CD4-positive, alpha-beta T cell treated with Interleukin-4 for 1 hour (primary cell): ENCODE measurements at places on chromosomes 5 and 9.
A peak's percentile ranks its signal among the peaks of the same experiment; 100 is the strongest.

GRCh38 chr5:40689438-40689837 is 9.7 kb downstream of the PTGER4 start:
- peak; percentile 34 for DNase-seq

- DNase-seq, result no peak
Measured at GRCh38 chr9:18137815-18138214, 336.1 kb upstream of the ADAMTSL1 start.

DNA sequence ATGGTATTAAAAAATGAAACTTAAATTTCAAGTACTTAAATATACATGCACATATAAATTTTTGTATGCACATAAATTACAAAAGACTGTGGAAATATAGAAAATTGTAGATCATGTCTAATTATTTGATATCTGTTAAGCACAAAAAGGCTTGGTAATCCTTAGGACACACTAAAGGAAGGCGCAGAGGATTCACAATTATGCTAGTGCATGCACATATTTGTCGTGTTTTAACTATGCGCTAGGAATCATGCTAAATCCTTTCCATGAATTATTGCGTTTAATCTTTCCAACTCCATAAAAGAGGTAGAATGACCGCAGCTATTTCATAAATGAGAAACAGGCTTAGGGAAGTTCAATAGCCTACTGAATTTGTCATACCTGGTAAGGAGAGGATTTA is 244.1 kb upstream of the ITGA1 start:
- no peak for DNase-seq

DNA sequence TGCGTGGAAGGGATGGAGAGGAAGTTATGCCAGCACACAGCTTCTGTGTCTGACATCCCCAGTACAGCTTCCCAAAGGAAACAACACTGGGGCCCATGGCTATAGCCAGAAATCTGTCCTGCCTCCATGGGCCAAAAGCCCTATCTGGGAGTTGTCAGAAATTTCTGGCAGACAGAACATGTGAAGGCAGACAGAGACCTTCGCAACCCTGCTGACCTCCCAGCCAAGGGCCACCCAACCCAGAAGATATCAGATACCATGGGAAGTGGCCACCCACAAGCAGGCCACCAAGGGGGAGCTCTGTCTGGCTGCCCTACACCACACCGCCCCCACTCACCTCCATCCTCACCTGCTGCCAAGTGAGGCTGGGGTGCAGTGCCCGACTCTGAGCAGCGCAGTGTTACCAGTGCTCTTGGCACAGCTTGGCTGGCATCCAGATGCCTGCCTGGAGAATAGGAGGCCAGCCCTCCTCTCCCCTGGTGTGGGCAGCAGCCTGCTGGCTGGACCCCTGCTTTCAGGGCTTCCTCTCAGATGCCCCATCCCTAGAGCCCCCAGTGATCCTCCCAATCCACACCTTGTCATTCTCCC is 61.6 kb upstream of the NEURL1B start:
- DNase-seq, result no peak

GRCh38 chr5:35160486-35161116 is 69.7 kb downstream of the PRLR start:
- no peak for DNase-seq

GRCh38 chr5:175133185-175133584 is 310.8 kb downstream of the DRD1 start:
- no peak for DNase-seq

GRCh38 chr9:32589083-32589723 is 16.2 kb upstream of the NDUFB6 start:
- peak; percentile 15 for DNase-seq

- no peak for DNase-seq
Measured at GRCh38 chr5:81768935-81769452, 18.1 kb upstream of the SSBP2 start.

DNA sequence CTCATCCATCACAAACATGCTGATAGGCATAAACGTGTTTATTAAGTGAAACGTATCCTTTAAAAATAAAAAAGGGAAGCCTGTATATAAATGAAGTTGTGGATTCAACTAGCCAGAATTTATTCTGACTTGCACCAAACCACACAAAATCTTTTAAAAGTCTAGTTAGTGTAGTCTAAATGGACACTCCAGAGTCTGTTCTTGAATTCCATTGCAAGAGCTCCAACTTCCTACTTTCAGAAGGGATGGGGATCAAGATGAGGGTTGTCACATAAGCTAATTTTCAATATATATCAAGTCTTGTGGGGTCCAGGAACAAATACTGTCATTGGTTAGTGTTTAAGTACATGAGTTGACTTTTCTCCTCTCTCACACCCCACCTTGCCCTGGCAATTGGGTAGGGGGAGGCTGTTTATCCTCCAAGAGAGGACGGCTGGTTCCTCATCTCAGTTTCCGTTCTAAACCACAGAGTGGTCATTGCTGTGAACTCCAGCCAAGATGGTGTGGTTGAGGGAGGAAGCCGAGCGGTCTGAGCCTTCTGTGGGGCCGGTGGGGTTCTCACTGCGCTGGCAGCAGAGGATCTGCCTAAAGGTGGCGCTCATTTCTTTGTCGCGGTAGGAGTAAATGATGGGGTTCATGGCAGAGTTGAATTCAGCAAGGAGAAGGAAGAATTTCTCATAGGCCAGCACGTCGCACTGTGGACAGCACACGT is 163.2 kb downstream of the LPAR1 start:
- peak; percentile 1 for DNase-seq

DNA sequence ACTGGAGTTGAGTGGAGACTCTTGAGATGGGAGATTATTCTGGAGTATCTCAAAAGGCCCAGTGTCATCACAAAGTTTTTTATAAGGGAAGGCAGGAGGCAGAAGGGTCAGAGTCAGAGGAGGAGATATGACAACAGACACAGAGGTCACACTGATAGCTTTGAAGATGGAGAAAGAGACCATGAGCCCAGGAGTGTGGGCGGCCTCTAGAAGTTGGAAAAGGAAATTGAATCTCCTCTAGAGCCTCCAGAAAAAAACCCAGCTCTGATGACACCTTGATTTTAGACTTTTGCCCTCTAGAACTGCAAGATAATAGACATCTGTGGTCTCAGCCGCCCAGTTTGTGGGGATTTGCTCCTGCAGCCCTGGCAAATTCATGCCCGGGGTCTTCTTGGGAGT is 64.8 kb upstream of the SPTLC1 start:
- no peak for DNase-seq

DNA sequence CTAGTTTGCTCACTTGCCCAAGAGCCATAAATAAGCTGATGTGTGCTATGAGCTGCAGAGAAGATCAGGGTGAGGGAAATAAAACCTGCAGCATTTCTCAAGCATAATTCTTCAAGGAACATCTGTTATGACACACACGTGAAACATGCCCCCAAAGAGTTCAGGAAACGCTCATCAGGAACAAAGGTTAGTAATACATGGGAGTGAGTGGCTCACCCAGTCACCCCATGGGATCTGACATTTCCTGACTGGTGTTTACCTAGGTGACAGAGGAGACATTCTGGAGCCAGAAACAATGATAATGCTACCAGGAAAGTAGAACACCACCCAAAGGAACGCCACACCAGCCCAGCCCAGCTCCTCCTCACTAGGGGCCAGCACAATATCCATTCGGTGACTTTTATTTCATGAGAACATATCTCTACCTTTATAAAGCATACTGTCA is 66.0 kb downstream of the FRMD3 start:
- DNase-seq, result no peak

GRCh38 chr5:80109646-80110478 is 74.7 kb downstream of the THBS4 start:
- DNase-seq, result no peak

- no peak for DNase-seq
Measured at GRCh38 chr5:98763001-98763630, 10.3 kb upstream of the RGMB start.

- no peak for DNase-seq
Measured at GRCh38 chr5:173265433-173265832, 30.4 kb upstream of the NKX2-5 start.

DNA sequence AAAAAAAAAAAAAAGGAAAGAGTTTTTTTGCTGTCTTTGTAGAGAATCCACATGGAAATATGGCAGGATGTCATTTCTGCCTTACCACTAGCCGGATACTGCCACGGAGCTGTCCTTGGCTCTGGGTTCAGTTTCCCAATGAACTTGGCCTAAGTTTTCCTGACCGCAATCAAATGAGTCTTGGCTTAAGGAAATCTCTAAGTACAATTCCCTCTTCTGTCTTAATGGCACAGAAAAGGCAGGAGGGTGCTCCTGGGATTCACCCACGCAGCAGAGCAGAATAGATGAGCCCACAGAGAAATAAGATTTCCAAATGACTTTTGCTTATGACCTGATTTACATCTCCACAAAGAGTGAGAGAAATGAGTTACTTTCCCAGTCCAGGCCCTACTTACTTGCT is 284.0 kb upstream of the VLDLR start:
- DNase-seq, result no peak

- DNase-seq, result no peak
Measured at GRCh38 chr9:70549926-70550325, 135.5 kb upstream of the KLF9 start.

DNA sequence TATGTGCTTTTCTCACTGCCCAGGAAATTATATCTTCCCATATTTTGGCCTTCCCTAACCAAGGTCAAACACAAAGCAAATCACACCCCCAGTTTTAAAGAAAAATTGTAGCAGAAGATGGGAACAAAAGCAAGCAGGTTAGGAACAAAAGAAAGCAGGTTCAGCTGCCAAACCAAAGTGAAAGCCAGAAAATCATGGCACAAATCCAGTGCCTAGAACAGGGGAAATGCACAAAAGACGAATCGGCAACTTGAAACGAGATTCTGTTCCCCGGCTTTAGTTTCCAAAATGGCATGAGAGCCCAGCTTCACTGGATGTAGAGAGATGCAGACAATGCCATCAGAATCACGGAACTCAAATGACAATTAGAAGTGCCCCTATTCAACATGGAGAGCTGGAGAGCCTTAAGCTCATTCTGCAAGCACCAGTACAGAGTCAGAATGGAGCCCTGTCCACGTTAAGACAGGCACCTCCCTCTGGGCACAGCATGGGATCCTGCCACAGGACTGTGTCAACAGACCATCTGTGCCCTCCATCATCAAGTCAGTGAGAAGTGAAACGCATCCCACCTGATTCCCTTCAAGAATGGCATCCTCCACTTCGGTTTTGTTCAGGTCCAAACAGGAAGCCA is 13.8 kb downstream of the DNAH5 start:
- no peak for DNase-seq

DNA sequence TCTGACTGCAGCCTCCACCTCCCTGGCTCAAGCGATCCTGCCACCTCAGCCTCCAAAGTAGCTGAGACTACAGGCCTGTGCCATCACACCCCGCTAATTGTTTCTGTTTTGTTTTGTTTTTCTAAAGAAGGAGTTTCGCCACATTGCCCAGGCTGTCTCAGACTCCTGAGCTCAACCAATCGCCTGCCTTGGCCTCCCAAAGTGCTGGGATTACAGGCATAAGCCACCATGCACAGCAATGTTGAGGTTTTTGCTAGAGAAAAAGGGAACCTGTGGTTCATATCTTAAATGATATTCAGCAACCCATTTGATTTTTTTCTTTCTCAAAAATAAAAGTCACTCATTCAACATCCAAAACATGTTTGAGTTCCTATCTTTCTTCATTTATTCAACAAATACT is 20.4 kb upstream of the DELE1 start:
- no peak for DNase-seq

GRCh38 chr5:56733580-56733979 is 81.8 kb upstream of the MAP3K1 start:
- DNase-seq, result no peak

DNA sequence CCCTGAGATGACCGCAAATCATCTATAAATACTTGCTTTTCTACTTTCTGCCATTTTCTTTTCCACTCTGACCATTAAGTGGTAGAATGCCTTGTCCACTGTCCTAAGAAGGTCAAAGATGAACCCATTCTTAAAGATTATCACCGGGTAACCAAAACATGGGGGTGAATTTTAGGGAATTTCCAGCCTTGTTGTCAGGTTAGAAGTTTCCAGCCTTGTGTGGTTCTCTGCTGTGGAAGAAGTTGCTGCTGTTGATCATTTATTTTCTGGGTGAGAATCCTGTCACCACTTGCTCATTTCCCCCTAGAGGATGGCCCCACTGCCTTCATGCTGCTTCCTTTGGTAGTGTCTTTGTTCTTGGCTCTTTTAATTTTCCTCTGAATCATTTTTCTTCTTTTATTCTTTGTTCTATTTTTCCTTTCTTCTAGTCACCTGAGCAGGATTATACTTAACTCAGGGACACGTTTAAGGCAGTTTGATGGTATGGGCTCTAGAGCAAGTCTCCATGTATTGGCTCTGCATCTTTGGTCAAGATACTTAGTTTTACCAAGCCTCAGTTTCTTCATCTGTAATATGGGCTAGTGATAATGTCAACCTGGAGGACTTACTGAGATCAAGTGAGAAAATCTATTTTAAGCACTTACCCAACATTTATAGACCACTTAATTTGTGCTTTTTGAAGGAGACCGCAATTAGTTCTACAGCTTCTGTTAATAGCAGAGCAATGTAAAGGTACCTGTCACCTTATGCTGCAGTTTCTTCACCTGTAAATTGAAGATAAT is 266.2 kb downstream of the ARHGAP26 start:
- DNase-seq, result no peak

GRCh38 chr5:136087961-136088871 is 44.4 kb upstream of the SMAD5 start:
- DNase-seq, result no peak

DNA sequence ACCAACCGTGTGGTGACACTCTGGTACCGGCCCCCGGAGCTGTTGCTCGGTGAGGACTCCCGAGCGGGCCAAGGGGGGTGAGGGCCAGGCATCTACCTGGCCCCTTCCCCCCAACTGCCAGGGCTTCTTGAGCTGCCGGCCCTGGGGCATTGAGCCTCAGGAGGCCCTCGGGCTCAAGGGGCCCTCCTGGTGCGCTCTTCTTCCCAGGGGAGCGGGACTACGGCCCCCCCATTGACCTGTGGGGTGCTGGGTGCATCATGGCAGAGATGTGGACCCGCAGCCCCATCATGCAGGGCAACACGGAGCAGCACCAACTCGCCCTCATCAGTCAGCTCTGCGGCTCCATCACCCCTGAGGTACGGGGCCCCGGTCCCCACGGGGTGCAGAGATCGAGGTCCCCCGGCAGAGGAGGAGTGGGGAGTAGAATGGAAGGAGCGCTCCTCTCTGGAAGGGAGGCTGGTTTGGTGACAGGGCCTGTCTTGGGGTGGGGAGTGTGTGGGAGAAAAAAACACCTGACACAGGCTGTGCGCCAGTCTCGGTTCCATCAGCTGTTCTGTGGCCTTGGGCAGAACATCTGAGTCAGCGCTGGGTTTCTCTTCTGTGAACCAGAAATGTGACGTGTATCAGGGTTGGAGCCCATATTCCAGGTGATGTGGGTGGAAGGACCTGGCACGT is 2.6 kb downstream of the CDK9 start:
- no peak for DNase-seq

- DNase-seq, result no peak
Measured at GRCh38 chr9:98502976-98503325, 205.8 kb downstream of the GABBR2 start.

- DNase-seq, result no peak
Measured at GRCh38 chr5:90488791-90489190, 14.1 kb downstream of the POLR3G start.

- DNase-seq, result no peak
Measured at GRCh38 chr5:73233053-73233460, 60.1 kb downstream of the TMEM174 start.

DNA sequence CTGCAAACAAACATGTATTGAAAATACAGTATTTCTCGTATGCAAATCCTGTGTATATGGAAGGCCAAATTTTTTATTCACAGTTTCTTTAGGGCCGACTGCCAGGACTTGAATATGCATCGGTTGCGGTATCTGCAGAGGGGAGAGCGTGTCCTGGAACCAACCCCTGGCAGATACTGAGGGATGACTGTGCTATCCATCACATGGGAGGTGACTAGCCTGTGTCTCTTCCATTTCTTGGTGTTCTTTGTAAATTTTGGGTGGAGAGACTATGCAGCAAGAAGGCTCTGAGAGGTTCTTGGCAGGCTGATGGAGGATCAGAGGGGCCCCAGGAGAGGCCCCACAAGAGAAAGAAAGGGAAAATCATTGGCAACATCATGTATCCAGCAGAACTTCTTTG is 384.3 kb downstream of the YTHDC2 start:
- DNase-seq, result no peak
